ENCODE measurements at places on chromosomes 1 and 21.

DNA sequence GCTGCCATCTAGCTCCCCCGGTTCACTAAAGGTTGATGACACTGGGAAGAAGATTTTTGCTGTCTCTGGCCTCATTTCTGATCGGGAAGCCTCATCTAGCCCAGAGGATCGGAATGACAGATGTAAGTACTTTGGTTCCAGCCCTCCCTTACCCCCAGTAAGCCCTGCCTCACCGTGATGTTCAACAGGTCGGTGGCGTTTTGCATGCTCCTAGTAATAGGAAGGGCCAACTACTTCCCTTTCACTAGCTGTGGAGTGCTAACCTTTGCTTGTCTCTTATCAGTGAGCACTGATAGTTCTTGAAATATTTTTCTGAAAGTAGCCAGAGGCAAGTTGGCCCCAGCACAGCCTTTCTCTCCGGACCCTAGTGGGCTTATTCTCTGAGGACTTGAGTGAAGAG is 7.5 kb downstream of the RNF220 start:
- DNase-seq: no peak

- DNase-seq: no peak
Observed at GRCh38 chr1:160855181-160855981, 7.3 kb downstream of the CD244 start.

- DNase-seq: peak; percentile 49
Observed at GRCh38 chr1:228162286-228163006, 3.2 kb upstream of the IBA57 start.

GRCh38 chr1:195005338-195005737 is 1602.9 kb downstream of the KCNT2 start:
- no peak for DNase-seq

DNA sequence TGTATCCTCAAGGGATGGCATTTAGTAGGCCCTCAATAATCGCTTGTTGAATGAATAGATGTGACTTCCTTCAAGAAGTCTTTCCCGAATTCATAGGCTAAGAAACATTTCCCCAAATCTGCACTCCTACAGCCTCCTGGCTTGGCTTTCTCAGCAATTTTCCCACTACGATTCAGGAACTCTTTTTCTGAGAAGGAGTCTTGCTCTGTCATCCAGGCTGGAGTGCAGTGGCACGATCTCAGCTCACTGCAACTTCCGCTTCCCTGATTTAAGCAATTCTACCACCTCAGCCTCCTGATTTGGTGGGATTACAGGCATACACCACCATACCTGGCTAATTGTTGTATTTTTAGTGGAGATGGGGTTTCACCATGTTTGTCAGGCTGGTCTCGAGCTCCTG is 37.9 kb upstream of the IFFO2 start:
- DNase-seq: no peak

DNA sequence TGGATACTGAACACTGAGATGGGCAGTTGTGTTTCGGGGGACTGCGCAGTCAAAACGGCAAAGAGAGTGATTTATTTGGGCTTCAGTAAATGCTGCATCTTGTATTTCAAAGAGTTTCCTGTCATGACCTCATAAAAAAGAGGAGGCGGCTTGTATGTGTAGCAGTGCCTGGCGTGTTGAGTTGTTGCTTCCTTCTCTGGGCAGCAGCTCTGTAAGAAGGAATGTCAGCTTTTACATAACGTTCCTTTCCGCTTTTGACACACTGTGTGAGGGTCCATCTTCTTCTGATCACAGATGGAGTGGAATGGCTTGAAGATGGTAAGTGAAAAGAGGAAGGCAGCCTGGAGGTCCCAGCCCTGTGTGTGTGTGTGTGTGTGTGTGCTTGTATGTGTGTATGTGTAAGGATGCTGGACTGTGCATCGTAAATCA is 941 bp downstream of the ELAVL4 start:
- DNase-seq: no peak

GRCh38 chr1:53306168-53306567 is 21.7 kb downstream of the LRP8 start:
- no peak for DNase-seq

- DNase-seq: no peak
Observed at GRCh38 chr1:67956116-67956515, 94.3 kb downstream of the DIRAS3 start.

- DNase-seq: peak; percentile 19
Observed at GRCh38 chr1:16208270-16208987, 4.0 kb downstream of the ARHGEF19 start.

GRCh38 chr1:185338719-185339622 is 21.9 kb upstream of the IVNS1ABP start:
- DNase-seq: no peak

DNA sequence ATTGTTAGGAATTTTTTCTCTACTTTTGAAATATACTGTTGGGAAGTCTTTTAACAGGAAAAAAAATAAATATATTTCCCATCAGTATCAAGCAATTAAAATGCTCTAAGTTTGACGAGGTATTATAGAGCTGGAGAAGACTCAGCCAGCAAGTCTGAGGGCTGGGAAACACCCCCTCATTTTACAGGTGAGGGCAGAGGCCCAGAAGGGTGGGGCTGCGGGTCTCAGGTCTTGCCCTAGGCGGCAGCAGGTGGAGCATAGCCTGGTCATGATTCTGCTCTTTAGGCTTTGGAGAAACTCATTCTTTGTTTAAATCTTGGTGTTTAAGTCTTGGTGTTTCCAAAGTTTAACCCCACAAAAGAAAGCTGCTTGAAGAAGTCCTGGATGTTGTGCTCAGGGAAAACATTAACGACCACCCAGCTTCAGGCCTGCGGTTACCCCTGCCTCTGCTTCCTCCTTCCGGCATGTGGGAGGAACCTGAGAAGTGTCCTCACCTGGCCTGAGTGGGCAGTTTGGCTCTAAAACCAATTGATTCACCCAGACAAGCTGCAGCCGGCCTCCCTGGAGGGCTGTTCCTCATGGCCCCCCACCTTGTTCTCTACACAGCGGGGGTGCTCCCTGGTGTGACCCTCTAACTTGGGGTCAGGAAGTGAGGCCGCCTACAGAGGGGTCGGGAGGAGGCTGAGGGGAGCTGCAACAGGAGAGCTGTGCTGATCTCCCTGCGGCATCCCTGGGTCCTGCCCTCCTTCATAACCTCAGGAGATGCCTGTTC is 41.7 kb downstream of the OLFML2B start:
- no peak for DNase-seq

GRCh38 chr1:26112407-26112775 is 767 bp downstream of the PDIK1L start:
- no peak for DNase-seq

- DNase-seq: no peak
Observed at GRCh38 chr1:82387012-82387366, 586.3 kb downstream of the ADGRL2 start.

DNA sequence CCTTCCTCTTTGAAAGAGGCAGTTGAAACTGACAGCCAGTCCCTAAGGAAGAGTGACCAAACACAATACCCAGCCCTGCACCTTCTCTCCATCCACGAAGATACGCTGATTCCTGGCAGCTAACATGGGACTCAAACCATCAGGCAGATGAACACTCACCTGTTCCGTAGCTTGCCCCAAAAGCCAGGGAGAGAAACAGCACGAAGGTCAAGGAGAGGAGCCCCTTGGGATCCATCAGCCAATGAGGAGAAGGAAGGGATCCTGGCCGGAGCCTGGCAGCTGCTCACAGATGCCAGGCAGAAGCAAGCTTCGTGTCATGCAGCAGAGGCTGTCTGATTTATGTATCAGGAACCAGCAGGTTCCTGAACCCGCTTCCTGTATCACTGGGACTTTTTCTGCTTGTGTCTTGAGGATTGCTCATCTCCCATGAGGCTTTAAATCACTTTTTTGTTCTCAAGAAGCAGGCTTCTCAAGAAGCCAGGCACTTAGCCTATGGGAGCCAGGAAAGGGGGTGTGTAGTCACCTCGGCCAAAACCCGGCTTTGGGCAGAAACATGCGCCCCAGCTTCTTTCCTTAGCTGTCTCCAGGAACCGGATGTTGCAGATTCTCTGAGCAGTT is at the start of gene SLAMF1:
TSS of gene SLAMF1 (minus strand) at position 334 of the 618 bp plus-strand sequence. CDS start at position 235, 99 bp downstream.
- no peak for DNase-seq

DNA sequence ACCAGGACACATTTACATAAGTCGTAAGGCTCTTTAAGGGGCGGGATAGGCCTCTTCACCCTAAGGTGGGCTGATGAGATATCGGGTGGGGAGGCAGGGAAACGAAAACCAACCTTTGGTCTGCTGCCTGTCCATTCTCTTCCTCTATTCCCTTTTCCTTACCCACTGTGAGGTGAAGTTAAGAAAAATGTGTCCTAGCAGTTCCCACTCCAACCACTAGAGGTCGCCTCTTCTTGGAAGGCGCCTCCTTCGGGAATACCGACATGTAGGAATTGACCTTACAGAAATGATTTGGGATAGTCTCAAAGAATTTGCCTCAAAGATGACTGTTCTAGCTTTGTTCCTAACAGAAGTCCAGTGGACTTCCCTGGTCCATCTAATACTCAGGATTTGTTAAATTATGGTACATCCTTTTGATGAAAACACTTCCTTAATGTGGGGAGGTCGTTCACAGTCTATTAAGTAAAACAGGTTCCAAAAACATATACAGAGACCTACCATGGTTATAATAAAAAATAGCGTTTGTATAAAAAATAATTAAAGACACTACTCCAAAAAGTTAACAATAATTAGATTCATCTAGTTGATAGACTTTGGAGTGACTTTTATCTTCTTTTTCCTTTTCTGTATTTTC is 14.1 kb downstream of the AZIN2 start:
- peak; percentile 78 for DNase-seq

GRCh38 chr1:94843430-94843829 is 23.3 kb downstream of the SLC44A3 start:
- DNase-seq: no peak

- peak; percentile 66 for DNase-seq
Observed at GRCh38 chr1:205319081-205320018, 2.2 kb downstream of the NUAK2 start.

GRCh38 chr1:210378736-210379135 is 50.0 kb downstream of the HHAT start:
- no peak for DNase-seq

GRCh38 chr1:119740896-119741780 is 27.6 kb downstream of the HMGCS2 start:
- DNase-seq: no peak

DNA sequence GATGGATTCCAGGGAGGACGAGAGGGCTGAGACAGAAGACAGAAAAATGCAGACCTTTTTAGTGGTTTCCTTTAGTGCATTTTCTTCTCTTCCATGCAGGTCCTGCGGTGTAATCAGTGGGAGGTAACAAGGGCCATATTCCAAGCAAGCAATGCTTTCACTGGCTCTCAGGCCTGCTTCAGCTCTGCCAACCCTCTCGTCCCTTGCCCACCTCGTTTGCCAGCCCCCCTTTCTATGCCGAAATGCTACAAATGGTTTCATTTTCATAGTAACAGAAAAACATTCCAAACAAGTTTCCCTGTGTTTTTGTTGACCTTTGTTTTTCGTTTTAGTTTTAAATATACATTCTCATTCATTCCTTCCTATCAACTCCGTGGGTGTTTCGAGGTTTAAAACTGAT is 443.1 kb downstream of the TTLL7 start:
- no peak for DNase-seq

DNA sequence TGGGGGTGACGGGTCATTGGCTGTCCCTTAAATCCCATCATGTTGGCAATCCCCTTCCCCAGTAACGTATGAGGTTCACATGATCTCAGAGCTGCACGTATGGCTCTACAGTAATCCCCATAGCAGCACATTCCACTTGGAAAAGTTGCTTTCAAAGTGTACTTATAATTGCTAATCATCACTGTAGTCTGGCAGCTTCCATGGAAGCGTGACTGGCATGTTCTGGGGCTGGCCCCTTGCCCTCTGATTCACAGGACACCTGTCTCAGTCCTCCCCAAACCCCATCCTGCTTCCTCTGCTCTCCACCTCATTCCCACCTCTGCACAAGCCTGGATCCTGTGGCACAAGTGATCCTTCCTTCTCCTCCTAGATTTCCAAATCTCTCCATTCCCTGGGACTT is 102.2 kb downstream of the TSEN15 start:
- no peak for DNase-seq

- DNase-seq: no peak
Observed at GRCh38 chr1:234479310-234479559, 256 bp upstream of the TARBP1 start.

- DNase-seq: no peak
Observed at GRCh38 chr1:109309347-109309746, 2.5 kb upstream of the MYBPHL start.

GRCh38 chr1:230293390-230293700 is 132.8 kb downstream of the PGBD5 start:
- no peak for DNase-seq

GRCh38 chr1:22275626-22276395 is 132.9 kb upstream of the WNT4 start:
- peak; percentile 68 for DNase-seq

DNA sequence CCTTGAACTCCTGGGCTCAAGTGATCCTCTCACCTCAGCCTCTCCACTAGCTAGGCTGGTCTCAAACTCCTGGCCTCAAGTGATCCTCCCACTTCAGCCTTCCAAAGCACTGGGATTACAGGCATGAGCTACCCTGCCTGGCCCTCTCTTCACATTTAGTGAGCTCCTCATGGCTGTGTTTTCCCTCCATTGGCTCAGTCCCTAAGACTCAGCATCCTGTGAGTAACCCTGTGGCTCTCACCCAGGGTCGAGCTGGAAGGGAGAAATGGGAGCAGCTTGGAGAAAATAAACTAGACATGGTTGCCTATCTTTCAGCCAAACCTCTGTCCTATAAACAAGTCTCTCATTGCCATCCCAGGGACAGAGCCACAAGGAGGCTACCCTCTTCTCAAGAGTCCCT is 17.5 kb downstream of the NCF2 start:
- no peak for DNase-seq

DNA sequence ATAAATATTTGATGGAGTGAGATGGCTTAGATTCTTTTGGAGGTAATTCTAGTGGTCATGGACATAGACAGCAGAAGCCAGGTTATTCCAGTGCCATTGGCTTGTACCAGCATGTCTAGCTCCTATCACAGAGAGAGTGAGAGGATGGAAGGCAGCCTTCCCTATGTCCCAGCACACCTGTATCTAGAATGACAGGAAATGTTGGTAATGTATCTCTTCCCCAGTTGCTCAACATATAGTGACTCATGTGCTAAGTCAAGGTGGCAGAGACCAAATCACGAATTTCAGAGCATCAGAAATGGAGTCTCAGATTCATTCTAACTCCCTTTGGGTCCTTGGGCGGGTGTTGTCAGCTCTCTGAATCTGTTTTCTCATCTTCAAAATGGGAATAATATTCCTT is 28.4 kb downstream of the METTL13 start:
- DNase-seq: no peak

- peak; percentile 94 for DNase-seq
Observed at GRCh38 chr1:21607549-21608529, 61.3 kb downstream of the RAP1GAP start.

Data from hepatocyte (in vitro differentiated cells).